ENCODE measurements at places on chromosomes 2 and 18. TPM values are rescaled to one million over a fixed set of nuclear protein-coding genes. Genes with fewer than 3 reads are reported as not detected.

DNA sequence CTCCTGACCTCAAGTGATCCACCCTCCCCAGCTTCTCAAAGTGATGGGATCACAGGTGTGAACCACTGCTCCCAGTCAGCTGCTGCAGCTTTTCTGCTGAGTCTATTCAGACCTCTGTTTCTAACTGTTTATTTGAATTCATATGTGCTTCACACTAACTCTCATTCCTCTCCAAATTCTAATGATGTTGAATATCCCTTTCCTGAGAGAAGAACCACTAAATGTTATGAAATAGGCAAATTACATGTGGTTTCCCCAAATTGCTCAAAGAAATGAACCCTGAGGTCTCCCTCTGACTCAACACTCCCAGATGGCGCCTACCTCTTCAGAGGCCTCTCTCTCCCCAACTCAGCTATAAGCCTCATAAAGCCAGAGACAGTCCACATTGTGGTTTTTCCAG is 98.6 kb downstream of the IRS1 start:
- DNase-seq = no peak

- DNase-seq = no peak
Observed at GRCh38 chr2:99970292-99970868, 172.0 kb downstream of the AFF3 start.

- DNase-seq = peak; percentile 41
Observed at GRCh38 chr18:13464432-13465123, 246.0 kb downstream of the LDLRAD4 start.

GRCh38 chr2:231133365-231134099 is 8.7 kb upstream of the HTR2B start:
- DNase-seq = no peak

Gene POTEI
- total RNA-seq = not detected
